ENCODE measurements at places on chromosomes 11 and 22.

- DNase-seq = no peak
Measured at GRCh38 chr22:46043816-46044620, 67.1 kb upstream of the WNT7B start.

- DNase-seq = no peak
Measured at GRCh38 chr11:3046641-3047040, 10.6 kb downstream of the CARS1 start.

DNA sequence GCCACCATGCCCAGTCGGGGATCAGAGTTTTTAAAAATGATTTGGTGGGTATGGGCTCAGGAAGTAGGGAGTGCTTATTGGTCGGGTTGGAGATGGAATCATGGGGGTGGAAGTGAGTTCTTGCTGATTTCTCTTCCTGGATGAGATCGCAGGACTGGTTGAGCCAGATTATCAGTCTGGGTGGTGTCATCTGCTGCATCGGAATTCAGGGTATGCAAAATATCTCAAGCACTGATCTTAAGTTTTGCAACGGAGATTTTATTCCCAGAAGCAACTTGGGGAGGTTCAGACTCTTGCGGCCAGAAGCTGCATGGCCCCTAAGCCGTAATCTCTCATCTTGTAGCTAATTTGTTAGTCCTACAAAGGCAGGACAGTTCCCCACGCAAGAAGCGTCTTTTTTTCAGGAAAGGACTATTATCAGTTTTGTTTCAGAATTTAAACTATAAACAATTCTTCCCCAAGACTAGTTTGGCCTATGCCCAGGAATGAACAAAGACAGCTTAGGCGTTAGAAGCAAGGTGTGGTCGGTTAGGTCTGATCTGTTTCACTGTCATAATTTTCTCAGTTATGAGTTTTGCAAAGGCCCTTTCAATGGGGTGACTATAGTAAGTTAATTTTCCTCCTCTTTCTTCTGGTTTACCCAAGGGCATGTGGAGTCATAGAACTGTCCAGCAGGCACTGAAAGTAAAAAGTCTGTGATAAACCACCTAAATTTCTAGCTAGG lies 1.4 kb upstream of the PIWIL3 start:
- DNase-seq = no peak

DNA sequence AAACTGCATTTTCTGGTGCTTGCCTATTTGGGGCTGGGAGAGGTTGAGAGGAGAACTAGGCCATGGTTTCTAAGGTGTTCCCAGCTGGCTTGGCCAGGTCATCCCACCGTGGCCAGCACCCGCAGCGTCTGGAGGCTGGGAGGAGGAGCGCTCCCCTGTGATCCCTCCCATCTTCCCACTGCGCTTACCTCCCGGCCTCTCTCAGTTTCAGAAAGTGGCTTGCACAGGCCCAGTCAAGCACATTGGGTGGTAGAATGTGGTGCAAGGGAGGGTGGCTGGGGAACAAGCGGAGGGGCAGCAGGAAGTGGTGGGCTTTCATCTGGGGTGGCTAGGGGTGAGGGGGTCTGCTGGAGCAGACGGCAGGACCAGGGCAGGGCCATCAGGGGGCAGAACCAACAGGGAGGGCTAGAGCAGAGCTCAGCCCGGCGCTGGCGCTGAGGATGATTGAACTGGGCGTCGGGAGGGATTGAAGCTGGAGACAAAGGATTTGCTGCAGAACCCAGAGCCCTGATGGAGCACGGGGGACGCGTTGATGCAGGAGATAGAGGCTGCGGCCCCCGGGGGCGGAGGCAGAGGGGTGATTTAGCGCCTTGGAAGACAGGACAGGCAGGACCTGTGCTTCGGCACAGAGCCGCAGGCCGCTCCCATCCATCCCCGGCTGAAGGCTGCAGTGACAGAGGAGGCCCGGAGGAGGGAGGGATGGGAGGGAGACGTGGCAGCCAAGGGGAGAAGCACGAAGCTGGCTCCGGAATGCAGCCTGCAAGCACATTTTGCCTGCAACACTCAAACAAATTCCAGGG lies 76.0 kb downstream of the TRIM29 start:
- no peak for DNase-seq

GRCh38 chr11:65774525-65775306 lies 6.1 kb downstream of the AP5B1 start:
- DNase-seq = no peak

GRCh38 chr11:118883368-118884071 lies at the start of gene CXCR5:
CXCR5 (plus strand) TSS chr11:118883892; CDS start chr11:118883942, 50 bp downstream.
- peak; percentile 55 for DNase-seq

DNA sequence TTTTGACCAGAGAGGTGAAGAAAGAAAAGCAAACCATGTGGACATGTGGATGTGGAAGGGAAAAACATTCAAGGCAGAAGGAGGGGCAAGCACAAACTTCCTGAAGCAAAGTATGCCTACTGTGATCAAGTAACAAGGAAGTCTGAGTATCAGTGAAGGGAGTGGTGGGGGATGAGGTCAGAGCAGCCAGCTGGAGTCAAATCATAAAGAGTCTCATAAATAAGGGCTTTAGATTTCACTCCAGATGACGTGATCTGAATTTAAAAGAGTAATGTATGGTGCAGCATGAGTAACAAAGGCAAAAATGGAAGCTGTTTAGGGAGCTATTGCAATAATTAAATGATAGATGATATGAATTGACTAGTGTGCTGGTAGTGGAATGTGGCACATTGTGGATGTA lies 665.4 kb upstream of the CCDC90B start:
- DNase-seq = no peak

GRCh38 chr11:70233034-70233433 lies 29.9 kb downstream of the FADD start:
- no peak for DNase-seq

DNA sequence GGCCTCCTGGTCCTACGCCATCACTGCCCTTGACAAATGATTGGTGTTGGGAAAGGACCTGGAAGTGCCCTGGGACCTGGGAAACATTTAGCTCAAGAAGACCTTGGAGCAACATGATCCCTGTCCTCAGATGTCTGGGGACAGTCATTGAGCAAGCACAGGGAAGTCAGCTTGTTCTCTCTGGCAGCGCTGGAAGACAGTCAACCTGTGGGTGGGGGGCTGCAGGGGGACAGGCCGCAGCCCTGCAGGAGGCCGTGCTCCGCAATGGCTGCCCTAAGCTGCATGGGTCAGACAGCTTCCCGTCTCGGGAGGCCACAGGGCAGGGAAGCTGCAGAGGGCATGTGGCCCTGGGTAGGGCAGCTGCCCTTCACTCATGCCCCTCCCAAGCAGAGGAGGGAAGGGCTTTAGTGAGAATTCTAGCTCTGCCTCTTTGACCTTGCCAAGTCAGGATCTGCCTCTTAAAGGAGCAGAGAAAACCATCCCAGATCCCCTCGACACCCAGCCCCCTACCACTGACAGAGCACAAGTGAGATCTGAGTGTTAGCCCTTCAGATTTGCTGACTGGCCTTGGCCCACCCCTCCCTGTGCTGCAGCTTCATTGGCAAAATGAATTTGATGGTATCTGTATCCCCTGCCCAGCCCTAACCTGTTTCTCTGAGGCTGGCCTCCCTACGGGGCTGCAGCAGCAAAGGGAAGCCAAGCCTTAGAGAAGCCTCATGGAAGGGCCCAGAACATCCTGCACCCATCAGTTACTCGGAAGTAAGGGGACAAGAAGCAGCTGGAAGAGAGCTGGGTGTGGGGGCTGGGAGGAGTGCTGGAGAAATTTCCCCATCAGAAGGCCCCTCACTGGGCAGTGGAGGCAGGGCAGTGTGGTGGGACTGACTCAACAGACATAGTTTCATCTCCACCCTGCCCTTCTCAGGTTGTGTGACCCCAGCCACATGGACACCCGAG lies 6.2 kb upstream of the SREBF2 start:
- DNase-seq = no peak

DNA sequence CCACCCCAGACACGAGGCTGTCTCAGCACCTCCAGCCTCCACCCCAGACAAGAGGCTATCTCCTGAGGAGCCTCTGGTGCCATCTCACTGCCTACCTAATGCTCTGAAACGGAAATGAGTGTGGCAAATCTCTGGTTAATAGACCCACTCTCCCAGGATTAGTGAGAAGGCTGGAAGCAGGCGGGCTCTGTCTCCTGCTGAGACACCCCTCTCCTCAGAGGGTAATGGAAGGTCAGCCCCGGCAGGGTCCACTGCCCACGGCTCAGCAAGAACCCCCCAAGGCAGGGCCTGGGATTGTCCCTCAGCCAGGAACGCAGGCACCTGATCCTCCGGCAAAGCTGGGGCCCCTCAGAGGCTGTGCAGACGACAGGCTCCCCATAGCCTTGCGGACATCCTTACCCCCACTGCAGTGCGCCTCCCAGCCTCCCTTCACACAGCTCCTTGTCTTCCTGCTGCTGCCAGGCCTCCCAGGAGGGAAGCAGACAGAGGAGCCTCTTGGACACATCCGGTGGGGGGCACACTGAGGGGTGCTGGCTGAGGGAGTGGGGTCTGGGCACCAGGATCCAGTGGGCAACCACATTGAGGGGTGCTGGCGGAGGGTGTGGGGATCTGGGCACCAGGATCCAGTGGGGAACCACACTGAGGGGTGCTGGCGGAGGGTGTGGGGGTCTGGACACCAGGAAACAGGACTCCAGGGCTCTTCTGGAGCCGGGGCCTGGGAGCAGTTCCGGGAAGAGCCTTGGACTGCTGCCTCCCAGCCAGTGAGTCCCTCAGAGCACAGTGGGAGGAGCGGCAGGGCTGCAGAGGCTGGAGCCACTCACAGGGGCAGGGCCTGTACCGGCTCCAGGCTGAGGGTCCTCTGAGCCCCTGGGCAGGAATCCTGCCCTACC lies 13.1 kb downstream of the CHID1 start:
- DNase-seq = no peak

GRCh38 chr11:18364495-18365073 lies 29.8 kb upstream of the LDHA start:
- no peak for DNase-seq

- no peak for DNase-seq
Measured at GRCh38 chr11:63020671-63021291, 5.1 kb upstream of the SLC22A8 start.

- DNase-seq = no peak
Measured at GRCh38 chr11:45665933-45666647, 668 bp upstream of the CHST1 start.

GRCh38 chr11:13939961-13940906 lies 22.3 kb upstream of the SPON1 start:
- DNase-seq = peak; percentile 30

GRCh38 chr11:126214441-126214840 lies 2.9 kb downstream of the FAM118B start:
- DNase-seq = no peak

DNA sequence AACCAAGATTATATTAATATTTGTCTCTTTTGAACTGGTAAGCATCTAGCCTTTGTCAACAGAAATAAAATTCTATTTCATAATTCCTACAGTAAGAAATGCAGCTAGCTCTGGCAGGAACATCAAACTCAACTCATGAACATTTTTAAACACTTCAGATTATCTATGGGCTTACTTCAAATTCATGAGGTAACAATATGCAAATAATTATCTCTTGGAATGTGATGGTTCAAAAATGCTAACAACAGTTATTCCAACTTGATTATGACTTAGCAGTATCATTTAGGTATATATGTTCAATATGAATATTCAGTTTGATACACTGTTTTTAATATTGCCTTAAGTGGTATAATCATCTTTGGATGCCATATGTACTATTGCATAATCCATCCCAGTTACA lies 1103.5 kb upstream of the CCDC90B start:
- DNase-seq = no peak

DNA sequence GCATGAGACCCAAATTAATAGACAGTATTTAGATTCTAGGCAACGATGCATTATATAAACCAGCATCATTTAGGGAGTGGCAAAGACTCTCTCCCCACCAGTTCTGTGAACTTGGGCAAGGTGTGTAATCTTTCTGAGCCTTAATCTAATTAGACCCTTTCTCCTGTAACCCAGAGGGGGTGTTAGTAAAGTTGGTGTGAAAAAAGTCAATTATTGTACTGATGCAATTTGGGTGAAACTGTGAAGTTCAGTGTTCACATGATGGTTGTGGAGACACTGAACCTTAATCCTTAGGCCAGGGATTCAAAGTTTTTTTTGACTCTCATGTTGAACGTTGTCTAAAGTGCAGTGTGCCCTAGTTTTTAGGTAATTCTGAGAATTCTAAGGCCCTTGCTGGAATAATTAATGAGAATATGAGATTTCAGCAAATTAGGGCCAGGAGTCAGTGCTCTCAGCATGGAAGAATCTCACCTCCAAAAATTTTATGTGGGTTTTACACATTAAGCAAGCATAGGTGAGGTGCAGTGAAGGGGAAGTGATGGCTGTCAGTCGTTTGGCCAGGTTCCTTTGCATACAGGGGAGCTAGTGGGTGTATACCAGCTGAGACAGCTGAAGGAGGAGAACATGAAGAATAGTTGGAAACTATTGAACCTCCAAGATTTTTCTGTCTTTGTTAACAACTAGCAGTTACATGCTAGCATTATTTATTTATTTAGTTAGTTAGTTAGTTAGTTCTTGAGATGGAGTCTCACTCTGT lies 94.2 kb downstream of the PTPRJ start:
- DNase-seq = no peak

GRCh38 chr11:113256431-113257202 lies 57.8 kb upstream of the TTC12 start:
- no peak for DNase-seq

DNA sequence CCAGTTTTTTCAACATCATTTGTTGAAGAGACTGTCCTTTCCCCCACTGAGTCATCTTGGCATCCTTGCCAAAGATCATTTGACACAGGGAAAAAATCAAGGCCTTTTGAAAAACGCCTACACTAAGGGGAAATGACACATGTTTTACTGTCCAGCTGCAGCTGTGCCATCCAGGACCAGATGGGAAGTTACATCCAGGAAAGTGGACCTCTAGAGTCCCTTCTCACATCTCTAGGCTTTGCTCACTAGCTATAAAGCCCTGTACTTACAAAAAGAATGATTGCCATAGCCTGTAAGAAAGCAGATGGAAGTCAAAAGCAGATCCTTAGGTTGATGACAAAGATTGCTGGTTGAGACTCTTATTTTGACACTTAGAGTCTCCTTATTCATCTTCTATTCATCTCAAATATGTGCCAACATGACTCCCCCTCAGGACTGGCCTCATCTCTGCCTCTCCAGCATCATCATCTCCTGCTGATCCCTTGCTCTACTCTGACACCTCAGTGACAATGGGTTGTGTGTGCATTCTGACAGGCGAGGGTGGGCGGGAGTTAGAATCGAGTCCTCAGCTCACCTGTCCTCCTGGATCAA lies 22.8 kb downstream of the OSBP2 start:
- no peak for DNase-seq

DNA sequence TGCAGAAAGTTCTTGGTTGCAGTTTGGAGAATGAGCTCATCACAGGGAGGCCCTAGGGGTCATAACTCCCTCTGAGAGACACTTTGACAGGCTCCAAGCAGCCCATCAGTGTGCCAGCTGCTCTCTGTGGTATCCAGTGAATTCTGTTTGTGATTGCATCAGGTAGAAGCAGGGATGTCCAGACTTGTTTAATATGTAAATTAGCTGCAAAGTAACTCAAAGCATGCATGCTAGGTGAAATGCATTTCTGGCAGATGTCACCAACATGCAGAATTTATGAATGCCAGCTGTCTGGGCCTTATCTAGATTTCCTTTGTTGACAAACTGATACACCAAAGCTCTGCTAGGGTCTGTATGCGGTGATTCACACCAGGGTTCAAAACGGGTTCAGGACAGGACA lies 123.6 kb upstream of the MTNR1B start:
- DNase-seq = no peak
